ENCODE measurements at places on chromosomes 2 and 18.

GRCh38 chr2:54468673-54469072 lies 12.5 kb downstream of the SPTBN1 start:
- DNase-seq, result no peak

DNA sequence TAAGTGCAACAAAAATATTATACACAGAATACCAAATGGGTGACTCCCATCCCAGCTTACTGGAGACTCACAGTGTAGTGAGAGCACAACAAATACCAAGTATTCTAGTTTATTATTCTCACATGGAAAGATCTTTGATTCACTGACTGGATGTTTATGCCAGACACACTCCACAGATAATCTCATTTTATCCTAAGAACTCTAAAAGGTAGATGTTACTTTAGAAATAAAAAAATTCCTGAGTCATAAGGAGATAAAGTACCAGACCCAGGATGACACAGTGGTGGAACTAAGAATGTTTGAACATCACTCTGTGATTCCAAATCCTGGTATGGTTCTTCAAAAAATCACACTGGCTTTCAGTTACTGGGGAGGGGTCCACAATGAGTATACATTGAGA lies 136.2 kb downstream of the CDH2 start:
- DNase-seq, result no peak

GRCh38 chr2:42931818-42932195 lies 139.4 kb upstream of the HAAO start:
- DNase-seq, result no peak

DNA sequence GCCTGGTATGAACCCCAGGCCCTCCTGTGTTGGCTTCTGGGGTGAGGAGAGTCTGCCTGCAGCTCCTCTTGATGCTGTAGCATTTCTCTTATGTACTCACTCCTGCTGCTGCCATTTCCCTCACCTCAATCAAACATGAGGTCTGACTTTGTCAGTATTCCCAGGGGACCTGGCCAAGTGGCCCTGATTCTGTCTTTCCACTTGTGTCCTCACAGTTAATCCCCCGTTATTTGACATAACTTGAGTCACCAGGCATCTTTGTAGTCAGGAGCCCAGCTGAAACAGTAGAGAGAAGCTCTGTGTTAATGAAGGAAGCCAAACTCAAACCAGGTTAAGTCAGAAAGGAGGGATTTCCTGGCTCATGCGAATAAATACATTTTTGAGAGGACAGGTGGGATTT lies 55.0 kb downstream of the SLC9A2 start:
- no peak for DNase-seq

GRCh38 chr2:231393149-231394131 lies 2.1 kb upstream of the B3GNT7 start:
- no peak for DNase-seq

- peak; percentile 93 for DNase-seq
These were observed 17.3 kb upstream of the ANXA4 start for GRCh38 chr2:69724540-69725159.

DNA sequence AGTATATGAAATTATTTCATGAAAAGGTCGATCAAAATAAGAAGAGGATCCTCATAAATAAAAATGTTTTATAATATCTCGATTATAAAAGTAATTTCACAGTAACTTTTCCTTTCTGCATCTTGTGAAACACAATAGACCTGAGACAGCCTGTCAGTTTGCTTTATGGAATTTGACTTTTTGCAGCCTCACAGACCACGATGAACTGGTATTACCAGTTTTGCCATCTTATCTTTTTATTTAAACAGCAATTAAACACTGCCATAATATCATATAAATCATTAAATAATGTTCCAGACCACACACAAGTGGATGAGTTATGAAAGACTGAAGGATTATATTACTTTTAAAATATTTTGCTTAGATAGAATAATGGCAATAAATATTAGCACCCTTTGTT lies 10.7 kb upstream of the GALNT3 start:
- no peak for DNase-seq

DNA sequence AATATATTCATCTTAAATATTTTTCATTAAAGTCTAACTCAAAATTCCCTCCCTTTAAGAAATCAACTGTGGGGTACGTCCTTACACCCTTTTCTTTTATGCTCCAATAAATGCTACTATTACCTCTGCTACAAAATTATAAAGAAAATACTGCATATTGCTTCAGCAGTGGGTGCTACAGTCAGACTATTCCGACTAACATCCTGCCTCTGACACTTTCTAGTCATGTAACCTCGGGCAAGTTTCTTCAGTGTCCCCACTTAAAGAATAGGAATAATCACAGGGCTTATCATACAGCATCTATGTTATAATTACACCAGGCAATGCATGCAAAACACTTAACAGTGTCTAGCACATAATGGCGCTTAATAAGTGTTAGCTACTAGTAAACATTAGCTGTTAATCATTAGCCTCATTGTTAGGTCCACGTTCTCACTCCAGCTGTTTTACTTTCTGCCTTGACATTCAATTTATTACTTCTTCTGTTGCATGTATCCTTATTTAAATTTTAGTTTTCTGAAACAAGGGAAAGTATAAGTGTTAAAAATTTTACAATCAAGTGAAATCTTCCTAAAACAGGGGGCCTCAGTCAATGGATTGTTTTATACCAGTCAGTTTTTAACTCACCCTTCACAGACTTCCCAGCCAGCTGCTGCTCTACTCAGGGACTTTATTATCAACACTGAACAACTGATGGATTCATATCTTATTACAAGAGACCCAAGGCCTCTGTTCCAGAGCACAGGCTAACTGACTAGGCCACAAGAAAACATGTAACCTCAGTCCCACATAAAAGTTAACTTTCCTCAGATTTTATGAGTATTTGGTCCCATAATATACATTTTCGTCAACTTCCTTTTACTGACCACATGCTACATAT lies 54.0 kb downstream of the CLASP1 start:
- DNase-seq, result no peak

GRCh38 chr2:24863641-24864040 lies 56.4 kb downstream of the ADCY3 start:
- DNase-seq, result no peak

GRCh38 chr2:99414566-99414965 lies 75.3 kb downstream of the REV1 start:
- no peak for DNase-seq

DNA sequence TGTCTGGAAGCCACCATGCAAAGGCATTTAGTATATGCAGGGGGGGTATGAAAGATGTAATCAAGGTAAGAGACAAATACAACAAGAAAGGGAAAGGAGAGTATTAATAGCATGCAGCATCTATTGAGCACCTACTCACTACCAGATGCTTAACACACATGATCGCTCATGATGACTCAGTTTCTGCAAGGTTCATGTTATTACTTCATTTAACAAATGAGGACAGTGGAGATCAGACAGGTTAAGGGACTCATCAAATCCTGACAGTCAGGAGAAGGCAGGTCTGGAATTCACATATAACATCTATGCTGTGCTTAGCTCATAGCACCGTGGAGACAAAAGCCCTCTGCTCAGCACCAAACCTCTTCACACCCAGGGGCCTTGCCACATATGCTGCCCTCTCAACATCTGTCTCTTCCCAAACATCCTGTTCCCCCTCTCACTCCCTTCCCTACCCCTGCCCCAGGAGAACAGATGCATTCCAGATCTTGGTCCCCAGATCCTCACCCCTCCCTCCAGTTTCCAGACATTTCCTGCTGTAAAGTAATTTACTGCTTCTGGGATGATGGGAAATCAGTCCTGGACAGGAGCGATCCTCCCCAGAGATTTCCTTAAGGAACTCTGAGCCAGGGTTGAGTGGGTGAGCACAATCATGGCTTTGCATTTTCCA lies 155.3 kb downstream of the ANTXR1 start:
- DNase-seq, result no peak

- DNase-seq, result no peak
These were observed 7.1 kb downstream of the CKAP2L start for GRCh38 chr2:112757265-112757664.

DNA sequence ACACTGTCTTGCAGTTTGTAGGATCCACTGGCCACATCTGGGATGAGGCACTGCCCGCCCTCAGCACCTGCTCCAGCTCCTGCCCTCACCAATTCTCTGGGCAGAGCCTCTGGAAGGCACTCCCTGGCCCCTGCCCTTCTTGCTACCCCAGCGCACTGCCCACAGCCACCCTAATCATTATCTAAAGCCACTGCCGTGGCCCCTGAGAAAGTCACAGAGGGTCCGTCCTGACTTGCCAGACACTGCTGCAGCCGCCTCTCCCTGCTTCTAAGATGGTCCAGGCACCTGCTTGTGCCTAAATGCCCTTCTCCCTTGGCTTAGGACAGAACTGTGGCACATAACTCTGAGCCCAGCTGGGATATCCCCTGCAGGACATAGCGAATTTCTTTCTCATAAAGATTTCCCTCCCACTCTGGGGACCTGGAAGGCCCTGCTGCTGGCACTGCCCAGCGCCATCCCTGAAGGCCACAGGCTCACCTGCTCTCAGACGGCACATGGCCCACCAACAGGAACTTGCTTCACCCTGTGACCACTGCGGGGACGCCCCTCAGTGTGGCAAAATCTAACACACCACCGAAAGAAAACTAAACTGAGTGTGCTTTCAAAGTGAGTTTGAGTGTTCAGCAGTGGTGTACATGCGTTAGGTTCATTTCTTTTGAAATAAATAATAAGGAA lies 244.9 kb downstream of the HDAC4 start:
- DNase-seq, result no peak

GRCh38 chr2:11833601-11834000 lies 87.2 kb downstream of the LPIN1 start:
- DNase-seq, result no peak

DNA sequence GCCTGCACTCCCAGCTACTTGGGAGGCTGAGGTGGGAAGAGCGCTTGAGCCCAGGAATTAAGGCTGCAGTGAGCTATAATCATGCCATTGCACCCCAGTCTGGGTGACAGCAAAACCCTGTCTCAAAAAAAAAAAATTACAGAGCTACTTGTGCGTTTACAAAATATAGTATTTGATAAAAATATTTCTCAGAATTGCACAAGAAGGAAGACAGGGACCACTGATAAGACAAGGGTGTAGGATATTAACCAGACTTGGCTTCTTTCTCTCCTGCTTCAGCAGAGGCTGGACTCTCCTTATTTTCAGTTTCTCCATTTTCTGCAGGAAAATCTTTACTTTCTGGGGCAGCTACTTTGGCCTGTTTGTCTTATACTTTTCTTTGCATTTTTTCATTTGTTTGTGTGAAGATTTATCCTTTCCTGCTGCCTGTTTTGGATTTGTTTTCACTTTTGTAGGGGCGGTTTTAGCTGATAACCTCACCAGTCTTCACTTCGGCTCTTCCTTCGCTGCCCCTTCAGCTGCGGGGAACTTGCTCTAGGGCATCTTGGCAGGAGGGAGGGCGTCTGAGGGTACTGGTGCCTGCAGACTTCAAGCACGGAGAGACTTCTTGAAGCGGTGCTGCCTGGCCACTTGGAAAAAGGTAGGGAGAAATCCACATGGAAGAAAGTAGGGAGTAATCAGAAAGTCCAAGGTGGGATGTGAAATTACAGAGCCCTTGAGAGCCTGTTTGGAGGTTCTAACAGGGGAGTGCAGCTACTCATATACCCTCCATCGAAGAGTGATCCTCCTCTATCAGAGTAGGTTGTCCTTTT lies 14.9 kb upstream of the ZDBF2 start:
- no peak for DNase-seq

DNA sequence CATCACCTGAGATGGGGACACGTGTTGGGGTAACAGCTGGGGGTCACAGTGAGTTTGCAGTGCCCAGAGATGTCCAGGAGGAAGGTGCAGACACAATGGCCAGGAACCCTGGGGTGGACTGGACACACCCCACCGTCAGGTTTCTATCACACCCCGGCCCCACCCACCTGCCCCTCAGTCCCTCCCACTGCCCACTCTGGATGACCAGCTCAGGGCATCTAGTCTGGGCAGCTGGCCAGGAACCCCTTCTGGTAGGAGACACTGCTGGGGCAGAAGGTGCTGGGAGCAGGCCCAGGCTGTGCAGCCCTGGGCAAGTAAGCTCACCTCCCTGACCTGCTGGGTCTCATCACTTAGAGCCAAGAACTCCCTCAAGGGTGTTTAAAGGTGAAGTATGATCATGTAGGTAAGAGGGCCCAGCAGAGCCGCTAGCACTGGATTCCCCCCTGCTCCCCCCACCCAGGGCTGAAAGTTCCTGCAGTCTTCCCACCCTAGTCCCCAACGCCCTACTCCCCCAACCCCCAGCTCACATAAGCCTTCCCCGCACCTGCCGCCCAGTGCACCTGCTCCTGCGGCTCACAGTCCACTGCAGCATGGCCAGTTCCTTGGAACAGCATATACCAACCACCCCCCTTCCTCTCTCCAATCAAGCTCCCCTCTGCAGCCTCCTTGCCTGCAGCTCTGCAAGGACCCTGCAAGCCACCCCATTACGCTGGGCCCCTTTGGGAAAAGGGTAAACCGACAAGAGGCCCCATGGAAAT lies 17.3 kb downstream of the BIN1 start:
- no peak for DNase-seq

GRCh38 chr2:235508371-235509160 lies 14.7 kb downstream of the AGAP1 start:
- DNase-seq, result peak; percentile 47

DNA sequence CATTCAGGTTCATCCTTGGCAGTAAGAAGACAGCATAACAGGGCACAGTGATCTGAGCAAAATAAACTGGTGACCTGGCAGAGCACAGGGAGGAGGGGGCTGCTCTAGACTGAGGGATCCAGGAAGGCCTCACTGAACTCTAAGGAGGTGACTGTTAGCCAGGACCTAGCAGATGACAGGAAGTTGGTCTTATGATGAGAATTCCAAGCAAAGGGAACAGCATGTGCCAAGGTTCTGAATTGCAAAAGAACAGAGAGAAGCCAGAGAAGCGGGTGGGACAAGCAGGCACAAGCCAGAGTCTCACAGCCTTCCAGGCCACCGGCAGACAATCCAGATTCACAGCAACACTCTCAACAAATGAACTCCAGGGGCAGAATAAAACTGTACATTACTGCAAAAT lies 152.7 kb upstream of the PTPRM start:
- no peak for DNase-seq

DNA sequence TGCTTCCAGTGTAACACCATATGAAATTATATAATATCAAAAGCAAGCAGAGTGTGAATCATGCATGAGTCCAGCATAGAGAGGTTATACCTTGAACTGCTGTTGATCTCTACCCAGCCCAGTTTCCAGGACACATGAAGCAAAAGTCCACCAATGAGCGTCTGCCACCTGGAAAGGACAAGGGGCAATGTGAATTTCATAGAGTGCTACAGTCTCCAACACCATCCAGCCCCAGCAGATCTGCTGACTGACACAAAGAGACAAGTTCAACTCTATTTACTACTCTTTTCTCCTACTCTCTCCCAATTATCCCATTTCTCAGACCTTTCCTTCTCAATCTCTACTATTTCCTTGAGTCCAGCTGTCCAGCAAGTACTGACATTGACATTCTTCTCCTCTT lies 31.8 kb upstream of the RIOK3 start:
- DNase-seq, result no peak

- no peak for DNase-seq
These were observed 81.8 kb downstream of the NXPH2 start for GRCh38 chr2:138698428-138698827.

GRCh38 chr2:39408351-39409136 lies 28.5 kb downstream of the MAP4K3 start:
- DNase-seq, result no peak

DNA sequence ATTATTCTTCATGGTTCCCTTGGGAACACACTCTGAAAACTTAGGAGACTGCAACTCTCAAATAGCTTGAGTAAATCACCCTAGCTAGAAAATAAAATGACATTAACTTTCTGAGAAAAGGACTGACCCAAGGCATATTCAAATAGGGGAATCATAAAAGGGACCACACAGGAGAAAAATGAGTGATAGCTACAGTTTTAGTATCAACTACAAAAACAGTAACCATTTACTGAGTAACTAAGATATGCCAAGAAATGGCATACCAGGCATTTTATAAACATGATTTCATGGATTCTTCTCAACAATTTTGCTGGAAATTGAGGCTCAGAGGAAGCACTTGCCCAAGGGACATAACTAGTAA lies 84.5 kb downstream of the AFF3 start:
- no peak for DNase-seq

Data from head of caudate nucleus (tissue), 42 donors.